GM23248 (cell line): ENCODE measurements at places on chromosomes 2 and 18. TPM values are rescaled to one million over a fixed set of nuclear protein-coding genes. Genes with fewer than 3 reads are reported as not detected.

- H3K27ac ChIP-seq: peak overlapping the region; percentile 18
- H3K4me1 ChIP-seq: peaks cover 15% of the 10 kb centered on the region; the same call in 1 of the 2 replicates
- no peak overlapping the region for H3K4me3 ChIP-seq
- no peaks in the 10 kb centered on the region for H3K36me3 ChIP-seq
These were observed 14.9 kb downstream of the ATAD2B start for GRCh38 chr2:23912054-23912453.

POMC gene
- total RNA-seq: 2.5 and 5.8 TPM in 2 replicates

RBM44 gene
- total RNA-seq: 0.11 and 2.8 TPM in 2 replicates

TOGARAM2 gene
- total RNA-seq: not detected in 2 replicates
